Stimulated activated CD4-positive, alpha-beta T cell treated with anti-CD3 and anti-CD28 coated beads, Interleukin-2, amount 100 ng/mL, for 24 hours (primary cell): ENCODE measurements at places on chromosomes 1 and 21.
A peak's percentile ranks its signal among the peaks of the same experiment; 100 is the strongest.

- no peak for DNase-seq
Measured at GRCh38 chr1:68431076-68431475, 18.7 kb downstream of the RPE65 start.

- peak; percentile 11 for DNase-seq
Measured at GRCh38 chr1:81414488-81415015, 386.2 kb upstream of the ADGRL2 start.

DNA sequence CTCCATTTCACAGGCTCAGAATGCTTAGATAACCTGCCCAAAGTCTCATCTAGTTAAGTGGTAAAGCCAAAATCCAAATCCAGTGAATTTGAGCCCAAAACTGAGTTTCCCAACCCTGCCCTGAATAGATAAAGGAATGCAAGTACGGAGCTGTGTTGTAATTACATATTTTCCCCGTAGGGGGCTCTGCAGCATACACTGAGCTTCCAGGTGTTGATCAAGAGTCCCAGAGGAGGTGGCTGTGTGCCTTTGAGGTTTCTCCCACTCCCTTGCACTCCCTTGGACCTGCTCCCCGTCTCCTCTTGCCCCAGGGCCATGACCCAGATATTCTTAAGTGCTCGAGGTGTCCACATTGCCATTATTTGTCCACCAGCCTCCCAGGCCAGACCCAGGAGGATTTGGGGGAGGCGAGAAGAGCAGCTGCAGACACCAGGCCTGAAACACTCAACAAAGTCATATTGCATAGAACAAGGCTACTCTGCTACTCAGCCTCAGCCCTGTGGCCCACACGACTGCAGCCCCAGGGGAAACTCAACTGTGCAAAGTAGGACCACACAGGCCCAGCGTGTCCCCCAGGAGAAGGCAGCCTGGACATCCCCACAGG is 18.4 kb upstream of the LY9 start:
- DNase-seq, result peak; percentile 52

DNA sequence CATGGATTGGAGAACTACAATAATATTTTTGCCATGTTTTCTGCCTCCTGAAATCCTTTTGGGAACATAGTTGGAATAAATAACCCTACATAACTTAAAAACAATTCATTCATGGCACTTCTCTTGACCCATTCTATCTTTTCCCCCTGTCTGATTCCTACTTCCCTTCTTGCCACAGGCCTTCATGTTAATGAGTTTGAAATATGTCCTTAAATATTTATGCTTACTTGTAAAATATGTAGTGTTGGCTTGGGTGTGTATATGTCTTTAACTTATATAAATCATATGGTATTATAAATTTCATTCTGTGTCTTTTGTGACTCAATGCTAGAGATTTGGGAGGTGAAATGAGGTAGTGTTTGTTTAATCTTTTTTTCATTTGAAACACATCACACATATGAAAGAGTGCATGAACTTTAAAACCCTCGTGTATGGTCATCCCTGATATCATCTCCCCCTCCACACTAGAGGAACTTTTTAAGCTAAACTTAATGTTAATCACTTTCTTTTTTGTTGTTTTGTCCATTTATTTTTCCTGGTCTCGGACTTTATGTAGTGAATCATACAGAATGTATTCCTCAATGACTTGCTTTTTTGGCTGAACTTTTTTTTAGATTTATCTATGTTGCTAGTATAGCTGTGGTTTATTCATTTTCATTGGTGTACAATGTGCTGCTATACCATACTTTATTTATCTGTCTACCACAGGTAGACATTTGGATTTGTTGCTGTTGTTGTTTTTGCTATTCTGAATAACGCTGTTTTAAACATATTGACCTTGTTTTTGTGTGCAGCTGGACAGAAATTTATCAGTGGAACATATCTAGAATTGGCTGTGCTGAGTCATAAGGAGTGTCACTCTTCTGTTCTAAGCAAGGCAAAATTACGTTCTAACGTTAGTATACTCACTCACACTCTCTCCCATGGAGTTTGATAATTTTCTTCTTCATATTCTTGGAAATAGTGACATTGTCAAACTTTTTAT is 441.6 kb downstream of the PLPP3 start:
- DNase-seq, result no peak

- DNase-seq, result no peak
Measured at GRCh38 chr1:223678841-223679240, 13.3 kb upstream of the CAPN8 start.

- DNase-seq, result no peak
Measured at GRCh38 chr1:2025491-2025981, 6.4 kb downstream of the GABRD start.

GRCh38 chr1:9174243-9174642 is 45.3 kb upstream of the GPR157 start:
- DNase-seq, result no peak

- no peak for DNase-seq
Measured at GRCh38 chr1:191260056-191260455, 782.4 kb upstream of the BRINP3 start.

GRCh38 chr1:83098791-83099190 is 900.1 kb downstream of the TTLL7 start:
- DNase-seq, result no peak

GRCh38 chr1:40389871-40390560 is 16.5 kb downstream of the SMAP2 start:
- DNase-seq, result no peak

GRCh38 chr1:214111796-214112195 is 124.0 kb downstream of the PROX1 start:
- no peak for DNase-seq

- no peak for DNase-seq
Measured at GRCh38 chr1:42379794-42380585, 602 bp upstream of the RIMKLA start.

DNA sequence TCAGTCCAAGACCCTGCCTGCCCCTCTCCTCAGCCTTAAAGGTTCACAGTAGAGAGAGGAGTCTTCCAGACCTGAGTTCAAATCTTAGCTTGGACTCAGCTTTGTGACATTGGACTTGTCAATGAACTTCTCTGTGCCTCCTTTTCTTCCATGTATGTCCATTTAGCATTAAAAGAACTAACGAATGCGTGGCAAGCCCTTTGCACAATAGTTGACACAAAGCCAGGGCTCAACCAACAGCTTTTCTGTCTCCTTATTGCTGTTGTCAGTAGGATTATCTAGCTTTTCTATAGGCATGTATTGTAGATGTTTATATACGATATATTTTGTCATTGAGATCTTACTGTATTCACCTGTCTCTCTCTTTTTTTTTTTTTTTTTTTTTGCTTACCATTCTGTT is 450.8 kb downstream of the PTPRU start:
- DNase-seq, result no peak

GRCh38 chr1:10803971-10804820 is 7.8 kb upstream of the CASZ1 start:
- peak; percentile 14 for DNase-seq

- DNase-seq, result no peak
Measured at GRCh38 chr1:8368956-8369639, 51.2 kb downstream of the SLC45A1 start.

- no peak for DNase-seq
Measured at GRCh38 chr1:232131715-232132391, 498.1 kb downstream of the SIPA1L2 start.

GRCh38 chr1:212461916-212462660 is 29.4 kb downstream of the NENF start:
- DNase-seq, result no peak

GRCh38 chr1:151707541-151708065 is 9.0 kb downstream of the CELF3 start:
- DNase-seq, result no peak

- DNase-seq, result no peak
Measured at GRCh38 chr1:93735722-93736121, 54.1 kb upstream of the BCAR3 start.

GRCh38 chr1:81666586-81666985 is 134.1 kb upstream of the ADGRL2 start:
- DNase-seq, result no peak

- DNase-seq, result no peak
Measured at GRCh38 chr1:119347858-119348257, 20.7 kb upstream of the HAO2 start.

GRCh38 chr1:86866665-86867064 is 47.3 kb downstream of the SELENOF start:
- no peak for DNase-seq

- DNase-seq, result no peak
Measured at GRCh38 chr21:45294509-45295291, 7.0 kb upstream of the POFUT2 start.

GRCh38 chr1:67777440-67777839 is 55.8 kb downstream of the GNG12 start:
- DNase-seq, result no peak

DNA sequence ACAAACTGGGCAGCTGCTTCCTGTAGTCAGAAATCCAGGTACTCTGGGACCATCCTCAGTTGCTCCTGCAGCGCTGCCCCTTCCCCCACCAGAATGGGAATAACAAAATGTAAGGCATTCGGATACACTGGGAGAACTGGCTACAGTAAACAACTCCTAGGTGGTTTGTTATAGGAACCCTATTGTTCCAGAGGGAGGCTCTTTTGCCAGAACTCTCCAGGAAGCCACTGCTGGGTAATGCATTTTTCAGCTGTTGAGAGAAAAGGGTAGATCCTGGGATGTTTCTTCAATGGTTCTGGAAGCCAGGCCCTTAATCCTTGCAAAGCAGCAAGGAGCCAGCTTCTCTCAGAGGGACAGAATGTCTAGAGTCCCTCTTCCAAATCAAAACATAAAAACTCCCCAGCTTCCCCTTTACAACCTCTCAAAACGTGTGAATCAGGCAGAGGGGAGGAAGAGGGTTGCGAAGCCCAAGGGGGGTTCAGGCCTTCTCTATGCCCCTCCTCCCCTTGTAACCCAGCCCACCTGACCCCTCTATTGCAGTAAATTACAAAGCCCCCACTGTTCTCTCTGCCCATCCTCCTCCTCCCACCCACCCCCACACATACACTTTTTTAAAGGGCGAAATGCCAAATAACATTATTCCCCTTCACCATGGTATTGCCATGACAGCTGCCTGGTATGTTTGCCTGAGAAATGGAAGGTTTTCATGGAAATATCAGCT is 29.1 kb downstream of the PLPP3 start:
- DNase-seq, result no peak

GRCh38 chr1:175866776-175867175 is 123.4 kb upstream of the TNR start:
- DNase-seq, result no peak

- DNase-seq, result no peak
Measured at GRCh38 chr1:36988741-36989193, 45.5 kb downstream of the GRIK3 start.

DNA sequence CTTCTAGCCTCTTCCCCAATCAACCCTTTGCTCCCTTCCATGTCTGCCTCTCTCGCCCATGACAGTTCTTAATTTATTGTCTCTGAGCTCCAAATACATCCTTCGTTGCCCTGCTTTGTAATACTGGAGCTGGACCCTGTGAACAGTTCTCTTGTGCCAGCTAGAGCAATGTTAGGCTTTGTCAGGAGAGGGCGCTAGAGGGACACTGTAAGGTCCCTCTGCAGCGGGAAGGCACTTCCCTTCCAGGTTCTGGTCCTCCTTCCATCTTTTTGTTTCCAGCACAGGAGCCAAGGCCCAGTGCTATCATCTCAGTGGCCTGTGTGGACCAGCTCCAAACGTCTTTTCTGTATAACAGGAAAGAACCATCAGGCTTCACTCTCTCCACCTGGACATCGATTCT is 95.9 kb downstream of the PTPRU start:
- DNase-seq, result peak; percentile 16

- DNase-seq, result no peak
Measured at GRCh38 chr1:110545492-110545891, 26.5 kb upstream of the KCNA10 start.

DNA sequence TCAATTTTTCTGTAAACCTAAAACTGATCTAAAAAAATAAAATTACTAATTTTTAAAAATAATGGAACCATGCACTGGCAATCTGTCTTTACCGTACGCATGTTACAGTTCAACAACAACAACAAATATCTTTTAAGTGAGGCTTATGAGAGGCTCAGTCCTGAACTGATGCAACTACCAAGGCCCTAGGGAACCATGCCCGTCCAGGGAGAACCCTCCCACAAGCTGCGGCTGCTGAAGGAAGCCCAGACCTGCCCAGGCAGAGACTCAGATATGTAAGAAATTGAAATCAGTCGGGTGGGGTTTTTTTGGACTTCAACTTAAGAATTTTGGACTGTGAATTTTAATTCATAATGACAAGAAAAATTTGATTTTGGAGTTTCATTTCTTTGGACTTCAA is 91.1 kb downstream of the NPHP4 start:
- no peak for DNase-seq

DNA sequence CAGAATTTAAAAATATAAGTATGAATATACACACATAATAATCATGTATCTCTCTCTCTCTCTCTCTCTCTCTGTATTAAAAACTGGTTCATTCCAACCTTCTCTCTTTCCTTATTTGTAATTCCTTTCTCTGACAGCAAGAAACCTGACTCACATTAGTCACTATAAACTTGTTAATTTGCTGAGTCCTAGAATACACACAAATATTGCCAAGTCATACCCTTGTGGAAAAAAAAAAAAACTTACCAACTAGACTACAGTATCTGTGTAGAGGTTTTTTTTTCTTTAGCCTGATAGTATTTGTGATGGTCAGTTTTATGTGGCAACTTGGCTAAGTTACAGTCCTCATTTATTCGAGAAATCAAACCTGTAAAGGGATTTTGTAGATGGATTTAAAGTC is 26.3 kb upstream of the NHLH2 start:
- no peak for DNase-seq

- no peak for DNase-seq
Measured at GRCh38 chr21:45864436-45864835, 117.1 kb upstream of the COL6A1 start.

GRCh38 chr1:202662081-202662480 is 48.2 kb downstream of the SYT2 start:
- no peak for DNase-seq

DNA sequence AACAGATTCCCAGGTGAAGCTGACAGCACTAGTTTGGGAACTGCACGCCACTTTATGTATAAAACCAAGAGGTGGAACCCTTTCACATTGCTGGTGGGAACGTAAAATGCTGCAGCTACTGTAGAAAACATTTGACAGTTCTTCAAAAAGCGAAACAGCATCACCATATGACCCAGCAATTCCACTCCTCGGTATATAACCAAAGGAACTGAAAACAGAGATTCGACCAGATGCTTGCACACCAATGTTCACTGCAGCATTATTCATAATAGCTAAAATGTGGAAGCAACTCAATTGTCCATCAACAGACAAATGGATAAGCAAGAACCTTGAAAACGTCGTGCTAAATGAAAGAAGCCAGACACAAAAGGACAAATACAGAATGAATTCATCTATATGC is 17.5 kb downstream of the RSPH1 start:
- no peak for DNase-seq

DNA sequence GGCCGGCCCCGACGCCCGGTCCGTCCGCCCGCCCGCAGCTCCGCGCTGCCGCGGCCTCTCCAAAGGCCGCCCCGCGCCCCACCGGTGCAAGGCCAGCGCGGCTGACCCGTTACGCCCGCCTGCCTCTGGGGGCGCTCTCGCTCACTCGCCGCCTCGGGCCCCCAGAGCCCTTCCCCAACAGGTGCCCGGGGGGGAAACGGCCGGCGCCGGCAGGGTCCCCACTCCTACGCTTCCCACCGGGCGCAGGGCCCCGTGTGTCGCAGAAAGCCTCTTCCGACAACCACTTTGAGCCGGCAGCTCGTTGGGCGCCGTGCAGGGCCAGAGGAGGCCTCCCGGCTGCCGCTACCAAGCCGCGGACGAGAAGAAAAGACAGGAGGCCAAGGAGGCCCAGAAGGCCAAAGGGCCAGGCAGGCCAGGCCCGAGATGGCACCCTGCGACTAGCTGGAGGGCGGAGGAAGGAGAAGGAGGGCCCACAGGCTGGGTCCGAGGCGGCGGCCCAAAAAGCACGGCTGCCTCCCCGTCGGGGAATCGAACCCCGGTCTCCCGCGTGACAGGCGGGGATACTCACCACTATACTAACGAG is 64.9 kb upstream of the FCGR2A start:
- DNase-seq, result peak; percentile 63

- peak; percentile 38 for DNase-seq
Measured at GRCh38 chr1:68120136-68120791, 69.8 kb upstream of the DIRAS3 start.
